ENCODE measurements at places on chromosomes 2 and 18.

- DNase-seq: no peak
These were observed 203.3 kb upstream of the SPOPL start for GRCh38 chr2:138298120-138298814.

GRCh38 chr2:54628418-54628817 lies 95.0 kb upstream of the EML6 start:
- DNase-seq: no peak

DNA sequence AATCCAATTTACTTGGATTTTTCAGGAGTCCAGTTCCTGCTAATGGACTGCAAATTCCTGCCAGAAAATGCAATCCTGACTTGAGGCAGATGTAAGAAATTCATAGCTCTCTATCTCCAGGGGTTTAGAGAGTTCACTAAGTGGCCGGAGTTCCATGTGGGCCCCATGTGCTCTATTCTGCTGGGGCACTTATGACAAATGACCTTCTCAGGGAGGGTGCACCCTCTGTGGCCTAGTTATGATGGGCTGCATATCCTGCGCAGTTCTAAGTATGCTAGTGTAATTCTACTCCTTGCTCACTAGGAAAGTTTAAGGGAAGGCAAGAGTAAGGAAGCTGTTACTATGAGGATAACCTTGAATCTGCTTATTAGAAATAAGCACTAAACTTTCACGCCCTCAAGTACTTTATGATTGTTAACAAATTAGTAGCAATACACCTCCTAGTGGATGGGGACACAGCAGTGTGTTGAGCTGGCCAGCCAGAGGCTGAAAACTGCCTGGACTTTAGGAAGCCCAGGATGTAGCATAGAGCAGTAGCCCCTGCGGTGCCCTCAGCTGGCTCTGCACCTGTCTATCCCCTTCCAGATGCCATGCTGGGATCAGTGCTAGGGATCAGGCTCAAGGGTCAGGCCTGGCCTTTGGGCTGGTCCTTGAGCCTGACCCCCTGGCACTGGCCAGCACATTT lies 14.4 kb downstream of the SMYD1 start:
- no peak for DNase-seq

DNA sequence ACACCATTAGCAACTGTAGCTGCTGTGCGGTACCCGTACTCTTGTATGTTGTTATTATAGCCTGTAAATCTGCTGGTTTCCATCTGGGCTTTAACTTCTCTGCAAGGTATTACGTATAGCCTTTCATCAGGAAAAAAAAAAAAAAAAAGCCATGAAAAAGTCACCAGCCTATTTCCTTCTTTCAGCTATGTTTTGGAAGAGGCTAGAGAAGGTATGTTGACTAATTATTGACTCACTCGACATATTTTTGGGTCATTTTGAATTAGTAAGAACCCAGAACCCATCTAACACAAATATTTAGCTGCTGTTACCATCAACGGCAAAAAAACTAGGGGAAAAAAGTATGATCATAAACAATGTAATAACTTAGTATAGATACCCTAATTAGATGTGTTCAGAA lies 1395.6 kb downstream of the SUCLG1 start:
- DNase-seq: no peak

- no peak for DNase-seq
These were observed 136.5 kb downstream of the PRPF40A start for GRCh38 chr2:152580714-152581113.

DNA sequence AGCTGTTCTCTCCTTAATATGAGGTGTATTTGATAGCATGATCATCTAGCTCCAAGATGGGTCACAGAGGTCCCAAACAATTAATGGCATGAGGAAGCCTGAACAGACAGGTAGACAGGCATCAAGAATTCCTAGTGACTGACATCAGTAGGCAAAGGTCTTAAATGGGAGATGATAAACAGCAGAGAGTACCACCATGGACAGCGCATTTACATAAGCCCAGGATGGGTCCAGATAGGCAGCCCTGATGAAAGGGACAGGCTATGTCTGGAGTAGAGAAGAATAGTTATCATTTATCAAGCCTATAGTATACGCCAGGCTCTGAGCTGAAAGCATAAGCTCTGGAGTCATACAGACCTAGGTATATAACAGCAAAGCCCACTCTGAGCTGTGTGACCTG lies 434.7 kb upstream of the SETBP1 start:
- DNase-seq: no peak

GRCh38 chr2:85665264-85665937 lies 2.6 kb downstream of the SFTPB start:
- no peak for DNase-seq

- DNase-seq: no peak
These were observed 3.1 kb upstream of the FLACC1 start for GRCh38 chr2:201360256-201360655.

DNA sequence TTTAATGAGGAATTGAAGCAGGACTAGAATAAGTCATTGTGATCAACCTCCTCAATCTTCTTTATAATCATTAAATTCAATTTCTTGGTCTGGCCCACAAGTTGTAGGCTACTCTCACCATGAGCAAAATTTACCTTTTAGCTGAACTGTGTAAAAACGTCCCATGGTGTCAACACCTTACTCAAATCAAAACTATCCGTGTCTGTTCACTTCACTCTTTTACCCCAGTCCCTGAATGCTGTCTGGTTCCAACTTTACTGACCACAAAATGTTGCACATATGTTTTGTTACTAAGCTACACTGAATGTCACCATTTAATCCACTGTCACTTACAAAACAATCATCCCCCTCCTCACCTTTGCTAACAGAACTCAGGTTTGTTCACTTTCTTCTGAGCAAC lies 951.6 kb upstream of the SLC39A10 start:
- DNase-seq: no peak

DNA sequence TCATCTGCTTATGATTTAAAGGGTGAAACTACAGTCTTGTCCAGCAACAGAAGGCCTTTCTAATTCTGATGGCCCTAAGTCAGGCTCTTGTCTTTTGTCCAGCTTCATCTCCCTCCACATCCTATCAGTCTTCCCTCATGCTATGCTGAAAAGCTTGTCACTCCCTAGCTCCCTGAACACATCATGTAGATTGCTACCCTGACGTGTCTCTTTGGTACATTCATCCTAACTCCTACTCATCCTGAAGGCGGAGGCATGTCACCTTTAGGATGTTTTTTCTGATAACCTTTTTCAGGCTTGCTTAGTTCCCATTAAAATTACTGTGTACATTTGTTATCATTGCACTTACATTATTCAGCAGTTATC lies 78.4 kb upstream of the ARL5A start:
- no peak for DNase-seq

- peak; percentile 72 for DNase-seq
These were observed 73.1 kb downstream of the BOD1L2 start for GRCh38 chr18:57219964-57220363.

DNA sequence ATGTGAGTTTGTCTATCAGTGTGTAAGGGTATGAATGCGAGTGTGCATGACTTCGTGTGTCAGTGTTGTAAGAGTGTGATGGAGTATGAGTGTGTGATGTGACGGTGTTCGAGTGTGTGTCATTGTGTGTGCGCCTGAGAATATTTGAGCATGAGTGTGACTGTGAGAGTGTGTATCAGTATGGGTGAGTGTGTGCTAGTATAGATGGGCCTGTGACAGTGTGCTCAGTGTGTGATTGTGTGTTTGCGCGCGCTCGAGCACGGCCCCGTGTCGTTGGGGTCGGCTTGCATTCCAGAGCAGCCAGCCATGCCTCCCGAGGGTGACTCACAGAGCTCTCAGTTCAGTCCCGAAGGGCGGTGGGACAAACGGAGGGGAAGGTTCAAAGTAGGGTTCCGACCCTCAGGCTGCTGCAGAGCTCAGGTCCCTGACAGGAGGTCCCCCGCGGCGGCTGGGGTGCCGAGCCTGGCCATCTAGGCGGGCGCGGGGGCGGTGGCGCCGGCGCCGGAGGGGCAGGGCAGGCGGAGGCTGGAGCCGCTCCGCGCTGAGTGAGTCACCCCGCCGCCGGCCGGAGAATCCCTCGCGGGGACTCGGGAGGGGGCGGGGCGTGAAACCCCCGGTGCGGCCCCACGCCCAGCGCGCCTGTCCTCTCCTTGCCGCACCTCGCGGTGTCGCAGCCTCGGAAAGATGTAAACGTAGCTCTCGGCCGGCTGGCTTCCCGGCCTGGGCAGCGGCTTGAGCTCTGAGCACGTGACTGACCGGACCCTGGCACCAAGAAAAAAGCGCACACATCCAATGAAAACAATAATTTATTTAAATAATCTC lies 3.8 kb downstream of the DLX2 start:
- peak; percentile 56 for DNase-seq

DNA sequence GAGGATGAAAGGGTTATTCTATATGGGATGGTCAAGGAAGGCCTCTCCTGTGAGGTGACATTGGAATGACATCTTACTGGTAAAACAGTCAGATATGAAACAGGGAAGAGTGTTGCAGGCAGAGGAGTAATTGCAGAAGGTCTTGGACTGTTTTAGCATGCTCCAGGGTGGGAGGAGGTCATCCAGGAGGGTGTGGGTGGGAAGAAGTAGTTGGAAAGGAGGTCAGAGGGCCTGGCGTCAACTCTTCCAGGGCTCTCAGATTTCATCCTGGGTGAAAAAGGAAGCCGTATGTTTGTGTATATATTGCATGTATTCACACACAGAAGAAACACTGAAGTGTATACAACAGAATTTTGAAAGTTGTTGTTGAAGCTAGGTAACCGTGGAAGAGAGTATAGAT lies 48.2 kb downstream of the ATP9B start:
- no peak for DNase-seq

GRCh38 chr2:79082987-79083386 lies 4.8 kb downstream of the REG1B start:
- DNase-seq: no peak

DNA sequence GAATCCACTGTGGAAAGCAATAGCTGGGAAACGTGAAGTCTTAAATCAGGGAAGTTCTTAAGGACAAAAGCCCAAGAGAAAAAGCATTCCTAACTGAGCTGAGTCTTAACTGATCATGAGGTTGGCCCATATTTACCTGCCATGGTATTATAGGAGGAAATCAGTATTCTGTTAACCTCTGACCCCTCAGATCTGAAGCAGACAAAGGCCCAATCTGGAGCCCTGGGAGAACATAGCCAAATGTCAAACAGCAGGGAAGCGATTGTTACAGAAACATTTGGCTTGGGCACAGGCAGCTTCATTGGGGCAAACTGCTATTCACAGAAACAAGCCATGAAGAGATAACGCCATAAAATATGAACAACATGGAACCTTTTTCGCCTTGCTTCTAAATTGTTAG lies 18.8 kb downstream of the EPHA4 start:
- peak; percentile 44 for DNase-seq

- peak; percentile 73 for DNase-seq
These were observed 28.9 kb upstream of the ARHGEF4 start for GRCh38 chr2:130807659-130808385.

DNA sequence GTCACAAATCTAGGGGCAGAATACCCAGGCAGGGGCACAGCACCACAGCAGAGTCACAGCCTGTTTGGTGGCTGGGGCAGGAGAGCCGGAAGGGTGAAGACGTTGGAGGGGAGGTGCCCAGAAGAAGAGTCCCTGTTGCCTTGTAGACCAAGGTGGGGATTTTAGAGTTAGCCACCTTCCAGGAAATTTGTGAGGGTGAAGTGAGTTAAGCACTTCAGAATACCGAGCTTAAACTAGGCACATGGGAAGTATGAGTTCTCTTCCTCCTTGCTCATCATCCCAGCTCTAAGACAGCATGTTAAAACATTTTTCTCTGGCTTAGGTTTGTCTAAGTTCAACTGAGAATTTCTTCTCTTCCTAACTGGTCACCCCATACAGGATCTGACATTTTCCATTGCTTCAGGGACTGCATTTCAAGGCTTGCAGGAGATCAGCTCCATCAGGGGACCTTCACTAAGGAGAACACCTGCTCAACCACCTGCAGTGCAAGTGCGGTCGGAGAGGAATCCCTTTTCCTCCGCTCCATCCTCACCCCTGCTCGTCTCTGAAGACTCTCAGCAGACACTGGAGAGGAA lies 26.5 kb upstream of the PHLPP1 start:
- DNase-seq: no peak

DNA sequence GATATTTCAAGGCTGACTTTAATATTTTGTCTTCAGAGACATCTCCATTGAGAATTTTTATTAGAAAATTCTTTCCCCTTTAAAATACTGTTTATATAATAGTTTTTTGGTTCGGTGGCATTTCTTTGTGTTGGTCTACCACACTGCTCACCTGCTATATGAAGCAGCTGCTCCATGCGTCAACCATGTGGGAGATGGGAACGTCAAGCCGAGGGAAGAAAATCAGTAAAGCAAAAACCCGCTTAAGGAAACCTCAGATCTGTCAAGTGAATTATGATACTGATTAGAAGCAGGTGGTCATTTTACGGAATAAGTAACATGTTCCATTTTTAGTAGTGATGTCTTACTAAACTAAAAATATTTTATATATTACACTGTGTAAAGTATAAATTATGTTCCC lies 5.6 kb upstream of the TMEM17 start:
- DNase-seq: no peak

DNA sequence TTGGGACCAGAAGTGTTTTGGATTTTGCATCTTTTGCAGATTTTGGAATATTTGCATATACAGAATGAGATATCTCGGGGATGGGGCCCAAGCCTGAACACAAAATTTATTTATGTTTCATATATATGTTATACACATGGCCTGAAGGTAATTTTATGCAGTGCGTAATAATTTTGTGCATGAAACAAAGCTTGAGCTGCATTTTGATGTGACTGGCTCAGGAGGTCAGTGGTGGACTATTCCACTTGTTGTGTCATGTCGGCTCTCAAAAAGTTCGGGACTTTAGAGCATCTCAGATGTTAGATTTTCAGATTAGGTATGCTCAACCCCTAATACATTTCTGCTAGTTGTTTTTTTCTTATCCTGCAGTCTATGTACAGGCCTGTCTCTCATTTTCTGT lies 145.4 kb downstream of the FAM210A start:
- DNase-seq: no peak

- no peak for DNase-seq
These were observed 132.2 kb upstream of the IL1R2 start for GRCh38 chr2:101859604-101860003.

DNA sequence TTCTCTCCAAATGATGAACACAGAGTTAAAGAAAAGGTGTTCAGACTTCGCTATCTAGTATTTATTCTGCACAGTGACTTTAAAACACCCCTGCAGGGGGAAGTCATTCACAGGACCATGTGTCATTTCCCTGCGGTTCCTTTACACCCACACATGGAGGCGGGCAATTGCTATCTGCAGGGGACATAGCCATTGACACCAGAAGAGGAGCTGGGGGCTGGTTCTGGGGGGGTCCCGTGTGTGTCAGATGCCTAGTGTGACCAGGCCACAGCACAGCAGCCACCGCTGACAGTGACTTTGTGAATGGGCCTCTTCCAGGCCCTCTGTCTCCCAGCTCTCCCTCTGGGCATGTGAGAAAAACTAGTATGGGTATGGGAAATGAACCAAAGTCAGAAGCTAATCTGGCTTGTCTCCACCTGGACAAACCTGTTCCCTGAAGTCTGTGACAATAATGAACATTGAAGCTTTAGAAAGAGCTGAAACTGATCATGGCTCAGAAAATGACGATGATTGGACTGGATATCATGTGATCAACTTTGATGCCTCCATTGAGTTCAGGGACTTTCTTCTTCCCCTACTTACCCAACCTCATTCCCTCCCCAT lies 7.5 kb upstream of the GBX2 start:
- no peak for DNase-seq

GRCh38 chr2:719734-720133 lies 42.5 kb upstream of the TMEM18 start:
- DNase-seq: no peak

Data from NCI-H526 (cell line).